ENCODE measurements at places on chromosomes 4 and X. TPM values are rescaled to one million over a fixed set of nuclear protein-coding genes. Genes with fewer than 3 reads are reported as not detected.

DNA sequence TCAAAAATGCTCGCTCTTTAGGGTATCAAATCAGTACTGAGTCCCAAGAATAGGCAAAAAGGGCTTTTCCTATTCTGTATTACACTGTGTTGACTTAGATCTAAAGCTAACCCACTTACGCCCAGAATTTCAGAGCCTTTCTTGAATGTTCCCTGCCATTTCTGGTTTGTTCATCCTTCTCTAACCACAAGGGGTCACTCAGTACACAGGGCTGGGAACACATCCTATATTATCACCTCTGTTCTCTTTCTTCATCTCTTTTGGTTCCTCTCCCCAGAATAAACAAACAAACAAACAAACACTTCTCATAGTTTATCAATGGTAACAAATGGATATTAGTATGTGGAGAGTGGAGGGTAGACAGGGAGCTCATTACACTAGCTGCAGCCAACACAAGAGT lies 25.5 kb upstream of the MORC4 start:
- H3K27ac ChIP-seq = no peak overlapping the region
- no peak for DNase-seq
- no peaks in the 10 kb centered on the region for H3K36me3 ChIP-seq
- H3K4me1 ChIP-seq = no peaks in the 10 kb centered on the region

GRCh38 chr4:151865312-151865711 lies 104.5 kb upstream of the GATB start:
- H3K27ac ChIP-seq = no peak overlapping the region
- H3K36me3 ChIP-seq = no peaks in the 10 kb centered on the region
- no peak for DNase-seq

- H3K36me3 ChIP-seq = no peaks in the 10 kb centered on the region
- H3K27me3 ChIP-seq = no peaks in the 10 kb centered on the region
- H3K27ac ChIP-seq = no peak overlapping the region
- H3K4me3 ChIP-seq = no peak overlapping the region
- no peaks in the 10 kb centered on the region for H3K4me1 ChIP-seq
Observed at GRCh38 chr4:8548731-8549351, 31.4 kb upstream of the GPR78 start.

SYTL5 gene
- total RNA-seq = 0.05 TPM

- H3K36me3 ChIP-seq = peaks cover 9% of the 10 kb centered on the region
- no peak for DNase-seq
- no peaks in the 10 kb centered on the region for H3K27me3 ChIP-seq
Observed at GRCh38 chr4:169716677-169717076, 41.1 kb downstream of the HPF1 start.

Measured in activated CD4-positive, alpha-beta memory T cell treated with anti-CD3 and anti-CD28 coated beads for 36 hours (primary cell).